CD14-positive monocyte (primary cell): ENCODE measurements at places on chromosomes 5 and 9.

DNA sequence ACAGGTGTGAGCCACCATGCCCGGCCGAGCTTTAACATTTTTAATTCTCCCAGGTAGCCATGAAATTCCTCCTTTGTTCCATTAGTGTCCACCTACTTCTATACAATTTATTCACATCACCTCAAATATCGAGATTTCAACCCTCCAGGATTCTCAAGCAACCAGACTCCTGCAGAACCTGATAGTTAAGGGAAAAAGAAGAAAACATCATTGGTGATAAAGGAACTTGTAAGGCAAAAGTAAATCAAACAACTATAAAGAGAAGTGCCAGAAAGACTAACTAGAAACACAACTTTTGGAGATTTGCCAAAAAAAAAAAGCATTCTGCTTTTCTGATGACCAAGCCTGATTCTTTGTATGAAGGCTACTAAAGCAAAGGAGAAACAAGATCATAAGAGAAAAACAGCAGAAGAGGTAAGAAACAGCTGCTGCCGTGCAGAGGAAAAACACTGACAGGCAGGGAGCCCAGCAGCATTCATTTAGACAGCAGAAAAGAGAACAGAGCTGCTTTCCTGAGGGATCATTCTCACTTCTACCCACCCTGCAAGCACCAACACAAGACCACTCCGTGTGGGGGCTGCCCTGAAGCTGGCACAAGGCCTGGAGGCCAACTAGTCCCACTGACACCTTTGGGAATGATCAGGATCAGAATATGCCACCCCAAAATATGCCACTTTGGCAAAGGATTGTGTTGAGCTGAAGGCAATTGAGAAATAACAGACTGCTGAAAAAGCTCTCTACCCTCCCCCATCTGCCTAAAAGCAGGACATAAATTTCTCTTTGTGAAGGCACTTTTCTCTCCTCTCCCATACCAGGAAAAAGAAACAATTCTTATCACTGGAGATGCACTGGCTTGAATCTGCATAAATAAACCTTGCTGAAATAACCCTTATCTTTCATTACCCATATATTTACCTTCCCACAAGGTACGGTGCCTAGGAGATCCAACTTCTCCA, 75.1 kb downstream of the ALDH7A1 start:
- no peaks in the 10 kb centered on the region for H3K36me3 ChIP-seq
- no peak overlapping the region for H3K27ac ChIP-seq
- H3K4me3 ChIP-seq: no peak overlapping the region

DNA sequence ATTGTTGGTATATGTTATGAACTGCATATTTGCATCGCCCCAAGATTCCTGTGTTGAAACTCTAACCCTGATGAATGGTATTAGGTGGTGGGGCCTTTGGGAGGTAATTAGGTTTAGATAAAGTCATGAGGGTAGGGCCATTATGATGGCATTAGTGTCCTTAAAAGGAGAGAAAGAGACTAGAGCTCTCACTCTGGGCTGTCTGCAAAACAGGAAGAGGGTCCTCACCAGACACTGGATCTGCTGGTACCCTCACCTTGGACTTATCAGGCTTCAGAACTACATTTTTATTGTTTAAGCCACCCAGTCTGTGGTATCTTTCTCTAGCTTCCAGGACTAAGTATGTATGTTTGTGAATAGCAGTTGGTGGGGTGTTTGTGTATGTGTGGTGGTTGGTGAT, 68.9 kb downstream of the MACIR start:
- no peaks in the 10 kb centered on the region for H3K36me3 ChIP-seq
- DNase-seq: no peak
- no peak overlapping the region for H3K4me3 ChIP-seq
- H3K27ac ChIP-seq: no peak overlapping the region
- H3K4me1 ChIP-seq: no peaks in the 10 kb centered on the region

GRCh38 chr9:86614871-86615849, 260.9 kb upstream of the TUT7 start:
- H3K27me3 ChIP-seq: no peaks in the 10 kb centered on the region
- no peaks in the 10 kb centered on the region for H3K4me1 ChIP-seq
- H3K27ac ChIP-seq: no peak overlapping the region
- no peaks in the 10 kb centered on the region for H3K36me3 ChIP-seq

DNA sequence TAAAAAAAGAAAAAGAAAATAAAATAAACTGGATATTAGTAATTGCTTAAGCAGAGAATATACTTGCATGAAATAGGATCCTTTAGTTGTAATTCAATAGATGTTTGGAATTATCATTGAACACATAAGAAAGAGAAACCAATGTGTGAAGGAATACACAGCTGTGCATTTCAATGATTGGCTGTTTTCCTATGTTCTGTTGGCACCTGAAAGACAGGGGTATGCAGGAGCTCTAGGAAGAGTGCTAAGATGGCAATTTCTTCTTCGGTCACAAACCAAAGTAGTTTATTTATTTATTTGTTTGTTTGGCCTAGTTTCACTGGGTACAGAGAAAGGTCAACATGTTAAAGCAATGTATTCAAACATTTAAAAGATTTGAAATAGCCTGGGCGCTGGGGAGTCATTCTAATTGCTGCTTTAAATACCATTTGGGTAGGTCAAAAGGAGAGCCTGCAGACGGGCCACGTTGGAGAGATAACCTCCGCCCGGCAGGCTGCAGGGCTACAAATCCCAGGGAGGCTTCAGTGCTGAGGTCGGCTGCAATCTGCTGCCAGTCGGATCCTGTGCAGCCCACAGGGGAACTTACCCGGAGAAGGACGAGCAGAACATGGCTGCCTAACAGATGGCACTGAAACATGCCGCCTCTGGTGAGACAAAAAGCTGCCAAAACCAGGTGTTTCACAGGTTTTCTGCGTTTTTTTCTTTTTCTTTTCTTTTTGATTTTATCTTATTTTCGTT, 154.2 kb upstream of the TYRP1 start:
- H3K27ac ChIP-seq: no peak overlapping the region
- no peaks in the 10 kb centered on the region for H3K27me3 ChIP-seq
- DNase-seq: no peak
- no peak overlapping the region for H3K4me3 ChIP-seq

- H3K27ac ChIP-seq: no peak overlapping the region
- no peaks in the 10 kb centered on the region for H3K4me1 ChIP-seq
These were observed 36.9 kb downstream of the TRIP13 start for GRCh38 chr5:929596-929995.

DNA sequence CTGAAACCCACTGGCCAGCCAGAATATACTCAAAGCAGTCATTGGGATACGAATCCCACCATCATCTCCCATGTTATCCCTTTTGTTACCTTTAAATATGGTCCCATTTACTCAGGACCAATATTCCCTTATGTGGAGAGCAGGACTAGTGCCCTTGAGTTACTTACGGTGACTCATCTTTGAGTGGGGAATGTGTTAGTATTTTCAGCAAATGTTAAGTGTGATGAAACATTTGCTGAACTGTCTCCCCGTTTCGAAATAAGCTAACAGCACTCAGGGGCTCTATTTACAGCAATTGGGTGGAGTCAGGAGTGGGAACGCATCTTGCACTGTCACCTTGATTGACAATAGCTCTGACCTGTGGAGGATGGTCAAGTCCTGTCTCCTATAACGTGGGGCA, 67.4 kb downstream of the CTSL start:
- peak; percentile 97 for DNase-seq
- H3K27ac ChIP-seq: peak overlapping the region; percentile 92
- peak overlapping the region; percentile 33 for H3K4me3 ChIP-seq
- no peaks in the 10 kb centered on the region for H3K36me3 ChIP-seq
- no peaks in the 10 kb centered on the region for H3K27me3 ChIP-seq

- DNase-seq: no peak
- H3K36me3 ChIP-seq: no peaks in the 10 kb centered on the region
- no peak overlapping the region for H3K4me3 ChIP-seq
- no peak overlapping the region for H3K27ac ChIP-seq
- H3K4me1 ChIP-seq: no peaks in the 10 kb centered on the region
- peaks cover 44% of the 10 kb centered on the region for H3K27me3 ChIP-seq
These were observed 9.5 kb downstream of the ISL1 start for GRCh38 chr5:51392689-51393199.

- no peak for DNase-seq
- H3K27ac ChIP-seq: no peak overlapping the region
- no peaks in the 10 kb centered on the region for H3K4me1 ChIP-seq
These were observed 379.5 kb downstream of the CDH18 start for GRCh38 chr5:19608444-19609002.

DNA sequence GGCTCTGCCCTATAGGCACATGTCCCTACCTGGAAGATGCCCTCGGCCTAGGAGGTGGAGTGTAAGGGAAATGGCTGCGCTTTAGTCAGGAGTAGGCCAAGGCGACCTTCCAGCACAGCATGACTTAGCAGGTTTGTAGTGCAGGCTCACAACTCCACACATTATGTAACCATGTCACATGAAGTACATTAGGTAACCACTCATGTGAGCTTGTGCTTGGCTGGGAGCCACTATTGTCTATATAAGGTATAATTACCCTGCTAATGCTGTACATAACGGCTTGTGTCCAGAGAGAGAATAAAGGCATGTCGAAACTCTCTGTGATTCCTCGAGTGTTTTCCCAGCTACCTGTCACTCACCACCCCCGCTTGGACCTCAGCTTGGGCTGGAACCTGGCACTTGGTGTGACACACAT, 74.9 kb downstream of the CAMK4 start:
- DNase-seq: no peak
- no peak overlapping the region for H3K27ac ChIP-seq
- H3K36me3 ChIP-seq: no peaks in the 10 kb centered on the region
- no peaks in the 10 kb centered on the region for H3K27me3 ChIP-seq

DNA sequence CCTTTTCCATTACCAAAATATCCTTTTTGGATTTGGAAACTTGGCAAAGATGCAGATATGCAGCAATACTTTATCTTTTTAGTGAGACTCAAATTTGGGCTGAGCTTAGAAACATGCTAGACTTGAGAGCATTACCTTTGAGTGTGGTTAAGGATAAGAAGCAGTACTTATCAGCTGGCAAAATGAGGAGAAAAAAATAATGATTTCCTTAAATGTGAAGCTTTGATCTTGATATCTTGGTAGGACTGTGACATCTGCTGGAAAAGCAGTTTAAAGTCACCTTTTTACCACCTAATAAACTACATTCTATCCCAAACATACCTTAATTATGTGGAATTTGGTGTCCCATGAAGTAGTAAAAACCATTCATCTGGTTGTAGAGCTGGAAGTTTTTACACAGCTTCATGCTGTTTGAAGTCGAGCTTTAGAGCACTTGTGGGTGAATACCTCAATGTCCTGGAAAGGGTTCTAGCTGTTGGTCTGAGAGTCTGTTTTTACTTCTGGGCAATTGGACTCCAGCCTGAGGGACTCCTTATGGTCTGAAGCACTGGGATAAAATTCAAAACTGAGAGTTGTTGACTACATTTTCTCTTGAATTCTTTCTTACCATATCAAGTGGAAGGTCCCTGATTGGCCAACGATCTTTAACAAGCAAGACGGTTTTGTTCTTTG, 53.4 kb downstream of the LRRC70 start:
- H3K27ac ChIP-seq: no peak overlapping the region
- DNase-seq: no peak
- H3K4me1 ChIP-seq: no peaks in the 10 kb centered on the region
- no peaks in the 10 kb centered on the region for H3K27me3 ChIP-seq

- no peak for DNase-seq
- H3K27me3 ChIP-seq: no peaks in the 10 kb centered on the region
- H3K27ac ChIP-seq: no peak overlapping the region
- H3K4me1 ChIP-seq: no peaks in the 10 kb centered on the region
- H3K36me3 ChIP-seq: no peaks in the 10 kb centered on the region
These were observed 224.5 kb downstream of the MAST4 start for GRCh38 chr5:66820630-66821207.

DNA sequence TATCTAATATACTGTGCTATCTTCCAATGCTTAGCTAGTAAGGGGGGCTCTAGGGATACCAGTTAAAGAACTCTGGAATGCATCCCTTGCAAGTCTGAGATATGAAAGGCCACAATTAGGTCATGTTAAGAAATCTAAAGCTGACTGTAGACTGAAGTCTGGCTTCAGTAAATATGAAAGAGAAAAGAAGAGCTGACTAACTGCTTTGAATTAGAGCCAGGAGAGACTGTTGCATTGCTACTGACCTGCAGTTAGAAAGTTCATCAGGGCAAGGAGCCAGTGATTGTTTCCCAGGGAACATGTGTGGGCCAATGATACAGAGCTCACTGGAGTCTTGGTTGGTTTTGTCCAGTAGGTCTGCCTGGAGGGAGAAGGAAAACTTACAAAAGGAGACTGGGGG, 472.1 kb upstream of the TNC start:
- DNase-seq: no peak
- H3K4me1 ChIP-seq: no peaks in the 10 kb centered on the region
- no peaks in the 10 kb centered on the region for H3K36me3 ChIP-seq
- H3K27ac ChIP-seq: no peak overlapping the region

DNA sequence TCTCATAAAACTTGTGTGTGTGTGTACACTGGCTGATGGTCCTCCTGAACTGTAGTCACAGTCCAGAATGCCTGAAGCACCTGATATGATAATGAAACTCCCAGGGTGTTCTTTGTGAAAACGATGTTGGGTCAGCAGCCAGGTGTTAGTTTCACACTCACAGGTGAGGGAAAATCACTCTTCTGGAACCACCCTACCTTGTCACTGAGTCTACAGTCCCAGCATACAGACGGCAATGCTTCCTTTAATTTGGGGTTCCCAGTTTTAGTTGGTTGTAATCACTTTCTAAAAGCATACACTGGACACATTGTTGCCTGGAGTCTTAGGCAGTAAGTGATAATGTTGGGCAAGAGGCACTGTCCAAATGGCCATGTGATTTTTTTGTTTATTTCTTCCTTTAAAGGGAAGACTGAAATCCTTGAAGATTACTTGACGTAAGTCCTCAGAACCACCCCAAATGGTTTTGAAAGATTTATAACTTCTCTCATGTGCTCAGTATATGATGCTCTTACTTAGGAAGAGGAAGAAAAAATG, 18.2 kb upstream of the MGAT1 start:
- H3K27ac ChIP-seq: peak overlapping the region; percentile 92
- DNase-seq: peak; percentile 94
- no peak overlapping the region for H3K4me3 ChIP-seq
- H3K36me3 ChIP-seq: no peaks in the 10 kb centered on the region
- H3K27me3 ChIP-seq: no peaks in the 10 kb centered on the region

- DNase-seq: no peak
- H3K4me3 ChIP-seq: no peak overlapping the region
- H3K27ac ChIP-seq: no peak overlapping the region
- peaks cover 58% of the 10 kb centered on the region for H3K27me3 ChIP-seq
- H3K4me1 ChIP-seq: peaks cover 15% of the 10 kb centered on the region
- no peaks in the 10 kb centered on the region for H3K36me3 ChIP-seq
These were observed 184.8 kb upstream of the TBCA start for GRCh38 chr5:77960863-77961396.

DNA sequence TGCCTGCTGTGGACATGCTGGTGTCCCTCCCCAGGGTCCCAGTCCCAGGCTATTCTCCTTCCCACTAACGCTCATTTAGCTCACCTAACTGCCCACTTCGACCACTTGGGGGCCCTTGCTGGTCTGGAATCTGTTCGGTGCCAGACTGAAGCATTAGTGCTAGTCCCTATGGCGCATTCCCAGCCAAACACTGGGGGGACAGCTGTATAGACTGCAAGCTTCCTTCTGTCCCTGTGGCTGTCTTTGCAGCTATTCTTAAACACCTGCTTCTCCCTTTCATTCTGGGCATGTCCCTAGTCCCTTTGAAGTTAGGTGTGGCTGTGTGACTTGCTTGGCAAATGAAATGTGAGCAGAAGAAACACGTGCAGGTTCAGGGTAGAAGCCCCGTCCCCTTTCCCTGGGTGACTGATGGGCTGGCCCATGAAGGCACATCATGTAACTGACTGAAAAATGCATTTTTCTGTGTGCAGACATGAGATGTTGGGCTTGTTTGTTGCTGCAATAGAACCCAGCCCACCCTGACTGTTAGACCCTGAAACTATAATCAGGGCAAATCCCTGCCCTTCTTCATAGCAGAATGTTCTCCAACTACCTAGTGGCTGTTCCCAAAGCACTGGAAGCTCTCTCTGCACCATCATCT, 134.4 kb downstream of the BARX1 start:
- peaks cover 5% of the 10 kb centered on the region for H3K27me3 ChIP-seq
- H3K4me1 ChIP-seq: no peaks in the 10 kb centered on the region
